CD8-positive, alpha-beta memory T cell (primary cell): ENCODE measurements at places on chromosomes 11 and 22.
A peak's percentile ranks its signal among the peaks of the same experiment; 100 is the strongest.

DNA sequence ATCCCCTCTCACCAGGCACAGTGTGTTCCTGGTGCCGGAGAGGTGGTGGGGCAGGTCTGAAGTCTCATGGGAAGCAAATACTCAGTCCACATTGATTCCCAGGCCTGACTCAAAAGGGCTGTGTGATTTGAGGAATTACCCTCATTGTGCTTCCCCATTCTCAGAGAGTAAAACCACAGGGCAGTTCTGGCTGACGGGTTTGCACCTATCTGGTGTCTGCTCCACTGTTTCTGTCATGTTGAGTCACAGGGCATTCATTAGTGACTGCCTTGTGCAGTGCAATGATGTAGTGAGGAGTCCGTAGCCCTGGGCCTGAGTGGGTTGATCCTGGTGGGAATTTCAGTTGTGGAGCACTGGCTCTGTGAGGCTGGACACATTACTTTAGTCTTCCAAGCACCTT, 85.2 kb upstream of the ARHGAP20 start:
- no peak for DNase-seq
- no peaks in the 10 kb centered on the region for H3K27me3 ChIP-seq
- no peaks in the 10 kb centered on the region for H3K36me3 ChIP-seq
- H3K27ac ChIP-seq, result no peak overlapping the region

GRCh38 chr11:15893080-15893492, 463.3 kb downstream of the SOX6 start:
- no peak for DNase-seq
- H3K4me1 ChIP-seq, result no peaks in the 10 kb centered on the region
- no peaks in the 10 kb centered on the region for H3K27me3 ChIP-seq
- H3K4me3 ChIP-seq, result no peak overlapping the region

DNA sequence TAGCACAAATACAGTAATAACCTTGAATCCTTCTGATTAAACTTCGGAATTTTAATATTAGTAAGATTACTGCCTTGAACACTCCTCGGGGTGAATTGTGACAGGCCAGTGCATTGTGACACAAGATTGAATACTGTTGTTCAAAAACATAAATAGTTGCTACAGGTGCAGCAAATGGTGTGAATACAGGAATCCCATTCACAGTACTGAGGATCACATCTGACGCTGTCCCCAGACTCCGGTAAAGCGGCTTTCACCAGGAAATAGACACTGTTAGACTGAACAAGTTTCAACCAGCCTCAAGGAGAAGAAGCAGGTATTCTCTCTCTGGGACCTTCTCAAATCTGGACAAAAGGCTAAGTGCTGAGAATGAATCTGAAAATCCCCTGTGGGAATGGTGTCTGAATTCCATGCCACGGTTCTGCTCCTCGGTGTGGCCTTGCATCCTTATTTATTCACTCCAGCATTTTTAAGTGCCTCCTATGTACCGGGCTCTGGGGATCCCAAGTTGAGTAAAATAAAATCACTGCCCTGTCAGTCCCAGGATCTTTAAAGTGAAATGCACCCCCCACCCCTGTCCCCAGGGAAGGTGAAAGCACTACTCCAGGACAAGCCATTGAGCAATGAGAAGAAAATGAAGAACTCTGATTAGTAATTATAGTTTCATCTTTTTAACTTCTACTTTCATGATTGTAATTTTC, 3.4 kb downstream of the LGR4 start:
- peaks cover 9% of the 10 kb centered on the region for H3K4me1 ChIP-seq
- no peaks in the 10 kb centered on the region for H3K27me3 ChIP-seq
- no peak for DNase-seq
- H3K27ac ChIP-seq, result no peak overlapping the region

- no peak for DNase-seq
- H3K4me1 ChIP-seq, result no peaks in the 10 kb centered on the region
- H3K36me3 ChIP-seq, result no peaks in the 10 kb centered on the region
- H3K27me3 ChIP-seq, result no peaks in the 10 kb centered on the region
- H3K27ac ChIP-seq, result peak overlapping the region; percentile 52
Observed at GRCh38 chr11:46249103-46249937, 28.1 kb upstream of the CREB3L1 start.

DNA sequence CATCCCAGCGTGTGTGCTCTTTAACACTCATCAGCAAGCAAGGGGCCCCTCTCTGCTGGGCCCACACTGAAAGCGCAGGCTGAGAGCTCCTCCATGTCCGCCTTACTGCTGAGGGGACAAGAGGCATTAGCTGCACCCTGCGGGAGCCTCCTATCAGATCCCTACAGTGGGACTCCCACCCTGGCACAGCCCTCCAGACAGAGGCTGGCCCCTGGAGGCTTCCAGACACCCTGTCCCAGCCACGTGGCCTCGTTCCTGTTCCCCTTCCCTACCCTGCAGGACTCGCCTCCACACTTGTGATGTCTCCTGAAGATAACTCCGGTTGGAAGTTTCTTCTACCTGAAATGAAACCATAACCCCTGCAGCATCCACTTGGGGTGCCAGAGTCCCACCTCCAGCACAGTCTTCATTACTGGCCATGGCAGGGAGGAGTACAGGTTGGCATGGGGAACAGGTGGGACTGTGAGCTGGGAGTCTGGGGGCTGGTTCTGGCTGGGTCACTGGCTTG, 5.0 kb upstream of the SH3BP1 start:
- peak; percentile 29 for DNase-seq
- no peaks in the 10 kb centered on the region for H3K27me3 ChIP-seq
- H3K27ac ChIP-seq, result peak overlapping the region; percentile 57
- peaks cover 78% of the 10 kb centered on the region for H3K4me1 ChIP-seq
- peak overlapping the region; percentile 50 for H3K4me3 ChIP-seq

DNA sequence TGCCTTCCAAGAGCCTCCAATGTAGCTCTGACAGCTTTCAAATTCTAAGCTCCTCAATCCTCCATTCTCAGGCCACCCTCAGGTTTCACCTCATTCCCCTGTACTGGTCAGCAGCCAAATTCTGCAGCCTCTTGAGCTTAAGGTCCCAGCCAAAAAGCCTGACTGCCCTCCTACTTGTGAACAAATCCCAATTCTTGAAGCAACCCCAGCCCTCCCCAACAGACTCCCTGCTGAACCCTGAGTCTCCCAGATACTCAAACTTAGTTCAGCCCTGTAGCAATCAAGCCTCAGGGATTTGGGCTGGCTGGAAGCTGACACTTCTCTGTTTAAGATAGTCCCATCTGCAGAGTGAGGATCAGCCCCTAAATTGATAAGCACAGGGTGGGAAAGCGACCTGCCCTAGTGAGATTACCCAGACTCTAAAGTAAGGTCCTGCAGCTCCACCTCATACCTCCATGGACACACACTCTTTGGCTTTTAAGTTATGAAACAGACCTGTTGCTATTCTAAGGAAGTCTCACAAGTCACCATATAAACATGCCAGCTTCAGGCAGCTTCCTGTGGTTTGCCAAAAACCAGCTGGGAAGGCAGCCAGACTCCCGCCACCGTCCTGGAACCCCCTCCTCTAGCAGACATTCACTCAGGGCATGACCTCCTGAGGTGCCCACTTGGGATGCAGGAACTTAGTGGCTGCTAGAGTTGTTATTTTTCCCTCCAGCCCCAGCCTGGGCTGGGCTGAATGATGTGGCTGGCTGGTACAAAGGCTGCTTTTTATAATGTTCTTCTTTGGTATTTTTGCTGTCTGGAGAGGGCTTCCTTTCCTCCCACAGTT, 82.5 kb upstream of the PICALM start:
- H3K27me3 ChIP-seq, result no peaks in the 10 kb centered on the region
- H3K27ac ChIP-seq, result peak overlapping the region; percentile 51
- no peak overlapping the region for H3K4me3 ChIP-seq

- H3K36me3 ChIP-seq, result no peaks in the 10 kb centered on the region
- no peak overlapping the region for H3K4me3 ChIP-seq
- DNase-seq, result no peak
- peaks cover 19% of the 10 kb centered on the region for H3K4me1 ChIP-seq
- no peak overlapping the region for H3K27ac ChIP-seq
Observed at GRCh38 chr11:62127941-62128770, 4.3 kb downstream of the INCENP start.

- no peaks in the 10 kb centered on the region for H3K27me3 ChIP-seq
- no peaks in the 10 kb centered on the region for H3K4me1 ChIP-seq
- H3K36me3 ChIP-seq, result no peaks in the 10 kb centered on the region
- no peak overlapping the region for H3K27ac ChIP-seq
Observed at GRCh38 chr11:130979386-130979972, 63.2 kb upstream of the SNX19 start.

GRCh38 chr22:44758344-44758973, 6.1 kb downstream of the ARHGAP8 start:
- no peaks in the 10 kb centered on the region for H3K4me1 ChIP-seq
- no peak overlapping the region for H3K4me3 ChIP-seq
- H3K27ac ChIP-seq, result no peak overlapping the region
- no peak for DNase-seq
- H3K27me3 ChIP-seq, result peaks cover 5% of the 10 kb centered on the region
- no peaks in the 10 kb centered on the region for H3K36me3 ChIP-seq

GRCh38 chr11:123195188-123196059, at the start of gene CLMP:
Gene CLMP, minus strand, starts transcription at chr11:123195248. Its CDS starts 308 bp downstream, at chr11:123194940.
- no peaks in the 10 kb centered on the region for H3K36me3 ChIP-seq
- H3K27ac ChIP-seq, result no peak within 1 kb of the TSS
- DNase-seq, result no peak
- peak within 1 kb of the TSS; percentile 41 for H3K4me3 ChIP-seq
- H3K27me3 ChIP-seq, result peaks cover 24% of the 10 kb centered on the region

- no peaks in the 10 kb centered on the region for H3K4me1 ChIP-seq
- no peak overlapping the region for H3K4me3 ChIP-seq
- H3K36me3 ChIP-seq, result no peaks in the 10 kb centered on the region
- H3K27ac ChIP-seq, result no peak overlapping the region
- peaks cover 4% of the 10 kb centered on the region for H3K27me3 ChIP-seq
- no peak for DNase-seq
Observed at GRCh38 chr11:68992743-68993255, 12.0 kb upstream of the MRGPRD start.

DNA sequence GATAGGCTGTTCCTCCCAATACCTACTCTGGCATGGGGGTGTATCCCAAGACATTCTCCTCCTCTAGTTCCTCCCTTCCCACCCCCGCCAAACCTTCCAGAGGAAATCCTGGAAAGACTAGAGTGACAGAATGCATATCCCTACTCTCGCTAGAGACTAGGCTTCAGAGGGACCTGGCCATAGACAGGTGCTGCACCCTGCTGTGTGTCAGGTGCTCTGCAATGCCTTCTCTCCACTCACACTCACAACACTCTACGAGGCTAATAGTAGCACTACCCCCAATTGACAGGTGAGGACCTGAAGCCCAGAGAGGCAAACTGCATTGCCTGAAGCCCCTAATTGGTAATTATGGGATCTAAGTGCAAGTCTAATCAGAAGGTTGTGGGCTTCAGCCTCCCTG, 46.2 kb upstream of the LMO1 start:
- no peak overlapping the region for H3K4me3 ChIP-seq
- DNase-seq, result no peak
- no peaks in the 10 kb centered on the region for H3K27me3 ChIP-seq
- H3K27ac ChIP-seq, result no peak overlapping the region
- H3K4me1 ChIP-seq, result no peaks in the 10 kb centered on the region
- H3K36me3 ChIP-seq, result no peaks in the 10 kb centered on the region

GRCh38 chr22:39463931-39464390, 7.1 kb downstream of the MGAT3 start:
- no peaks in the 10 kb centered on the region for H3K27me3 ChIP-seq
- H3K4me1 ChIP-seq, result no peaks in the 10 kb centered on the region
- no peak overlapping the region for H3K27ac ChIP-seq
- H3K36me3 ChIP-seq, result no peaks in the 10 kb centered on the region

GRCh38 chr22:46747646-46748045, 9.6 kb upstream of the CERK start:
- no peak for DNase-seq
- H3K27me3 ChIP-seq, result no peaks in the 10 kb centered on the region
- H3K4me3 ChIP-seq, result no peak overlapping the region
- H3K4me1 ChIP-seq, result peaks cover 27% of the 10 kb centered on the region

DNA sequence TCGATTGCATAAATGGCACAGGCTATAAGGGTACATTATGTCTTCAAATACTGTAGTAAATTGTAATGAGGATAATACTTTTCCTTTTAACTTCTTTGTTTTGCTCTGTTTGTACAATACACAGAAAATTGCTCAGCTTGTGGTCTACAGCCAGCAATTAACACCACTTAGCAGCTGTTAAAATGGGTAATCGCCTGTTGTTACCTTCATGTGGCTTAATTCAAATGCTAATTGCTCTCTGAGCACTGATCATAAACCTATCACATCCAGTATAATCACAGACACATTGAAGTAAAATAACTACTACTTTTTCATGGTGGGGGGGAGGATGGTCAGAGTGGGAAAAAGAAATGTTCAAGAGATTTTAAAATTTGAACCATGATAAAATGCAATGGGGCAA, 1164.1 kb upstream of the CNTN5 start:
- H3K27me3 ChIP-seq, result no peaks in the 10 kb centered on the region
- no peak overlapping the region for H3K27ac ChIP-seq

GRCh38 chr11:118002541-118003423, 16.6 kb downstream of the IL10RA start:
- no peak for DNase-seq
- H3K4me1 ChIP-seq, result peaks cover 93% of the 10 kb centered on the region
- H3K4me3 ChIP-seq, result peak overlapping the region; percentile 13

- no peak overlapping the region for H3K4me3 ChIP-seq
- H3K27ac ChIP-seq, result no peak overlapping the region
Observed at GRCh38 chr22:42296381-42296853, 26.0 kb upstream of the TCF20 start.

GRCh38 chr11:80280737-80281136, 839.9 kb upstream of the TENM4 start:
- no peak overlapping the region for H3K27ac ChIP-seq
- H3K4me1 ChIP-seq, result no peaks in the 10 kb centered on the region
- DNase-seq, result no peak
- H3K4me3 ChIP-seq, result no peak overlapping the region

DNA sequence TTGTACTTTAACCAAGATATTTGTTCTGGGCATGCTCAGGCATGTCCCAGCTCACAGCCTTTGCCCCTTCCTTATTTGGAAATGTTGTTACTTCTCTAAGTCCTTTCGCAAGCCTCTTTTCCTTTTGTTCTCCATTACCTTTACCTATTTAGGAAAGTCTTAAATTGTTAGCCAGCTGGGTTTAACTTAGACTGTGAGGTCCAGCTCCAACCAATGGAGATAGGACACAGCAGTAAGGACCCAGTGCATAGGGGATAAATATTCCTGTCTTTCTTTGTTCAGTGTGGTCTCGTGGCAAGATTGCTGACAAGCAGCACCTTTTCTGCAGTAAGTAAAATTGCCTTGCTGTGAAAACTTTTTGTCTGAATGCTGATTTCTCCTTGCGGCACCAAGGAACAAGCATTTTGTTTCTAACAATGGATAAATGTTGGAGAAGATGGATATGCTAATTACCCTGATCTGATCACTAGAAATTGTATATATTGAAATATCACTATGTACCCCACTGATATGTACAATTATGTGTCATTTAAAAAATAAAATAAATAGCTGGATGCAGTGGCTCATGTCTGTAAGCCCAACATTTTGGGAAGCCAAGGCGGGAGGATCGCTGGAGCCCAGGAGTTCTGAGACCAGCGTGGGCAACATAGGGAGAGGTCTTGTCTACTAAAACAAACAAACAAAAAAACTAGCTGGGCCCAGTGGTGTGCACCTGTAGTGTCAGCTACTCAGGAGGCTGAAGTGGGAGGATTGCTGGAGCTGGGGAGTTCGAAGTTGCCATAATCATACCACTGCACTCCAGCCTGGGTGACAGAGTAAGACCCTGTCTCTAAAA, 31.9 kb upstream of the FTH1 start:
- H3K27ac ChIP-seq, result no peak overlapping the region
- no peak overlapping the region for H3K4me3 ChIP-seq
- no peak for DNase-seq
- no peaks in the 10 kb centered on the region for H3K4me1 ChIP-seq
- H3K27me3 ChIP-seq, result no peaks in the 10 kb centered on the region

GRCh38 chr22:24060375-24060788, 49.3 kb downstream of the CABIN1 start:
- no peak overlapping the region for H3K4me3 ChIP-seq
- H3K27me3 ChIP-seq, result no peaks in the 10 kb centered on the region
- no peak overlapping the region for H3K27ac ChIP-seq
- H3K36me3 ChIP-seq, result peaks cover 60% of the 10 kb centered on the region
- H3K4me1 ChIP-seq, result no peaks in the 10 kb centered on the region
